Stimulated activated CD4-positive, alpha-beta T cell treated with anti-CD3 and anti-CD28 coated beads, TNF-alpha, amount 100 ng/mL, for 24 hours (primary cell): ENCODE measurements at places on chromosomes 5 and 9.

DNA sequence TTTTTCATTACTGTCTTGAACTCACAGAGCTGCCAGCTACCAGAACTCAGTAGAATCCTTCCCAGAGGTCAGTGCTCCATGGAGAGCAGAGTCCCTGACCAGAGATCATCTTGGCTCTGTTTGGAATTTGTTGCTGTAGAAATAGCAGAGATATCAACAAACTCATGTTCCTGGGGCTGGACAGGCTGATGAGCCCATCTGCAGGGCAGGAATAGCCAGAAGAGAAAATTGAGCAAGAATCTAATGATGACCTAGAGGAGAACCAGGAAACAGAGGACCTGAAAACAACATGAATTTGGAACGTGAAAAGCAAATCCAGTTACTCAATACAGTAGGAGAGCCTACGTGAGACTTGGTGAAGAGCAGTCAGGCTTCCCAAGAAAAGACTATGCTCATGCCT lies 437.8 kb downstream of the PLK2 start:
- no peak for DNase-seq

DNA sequence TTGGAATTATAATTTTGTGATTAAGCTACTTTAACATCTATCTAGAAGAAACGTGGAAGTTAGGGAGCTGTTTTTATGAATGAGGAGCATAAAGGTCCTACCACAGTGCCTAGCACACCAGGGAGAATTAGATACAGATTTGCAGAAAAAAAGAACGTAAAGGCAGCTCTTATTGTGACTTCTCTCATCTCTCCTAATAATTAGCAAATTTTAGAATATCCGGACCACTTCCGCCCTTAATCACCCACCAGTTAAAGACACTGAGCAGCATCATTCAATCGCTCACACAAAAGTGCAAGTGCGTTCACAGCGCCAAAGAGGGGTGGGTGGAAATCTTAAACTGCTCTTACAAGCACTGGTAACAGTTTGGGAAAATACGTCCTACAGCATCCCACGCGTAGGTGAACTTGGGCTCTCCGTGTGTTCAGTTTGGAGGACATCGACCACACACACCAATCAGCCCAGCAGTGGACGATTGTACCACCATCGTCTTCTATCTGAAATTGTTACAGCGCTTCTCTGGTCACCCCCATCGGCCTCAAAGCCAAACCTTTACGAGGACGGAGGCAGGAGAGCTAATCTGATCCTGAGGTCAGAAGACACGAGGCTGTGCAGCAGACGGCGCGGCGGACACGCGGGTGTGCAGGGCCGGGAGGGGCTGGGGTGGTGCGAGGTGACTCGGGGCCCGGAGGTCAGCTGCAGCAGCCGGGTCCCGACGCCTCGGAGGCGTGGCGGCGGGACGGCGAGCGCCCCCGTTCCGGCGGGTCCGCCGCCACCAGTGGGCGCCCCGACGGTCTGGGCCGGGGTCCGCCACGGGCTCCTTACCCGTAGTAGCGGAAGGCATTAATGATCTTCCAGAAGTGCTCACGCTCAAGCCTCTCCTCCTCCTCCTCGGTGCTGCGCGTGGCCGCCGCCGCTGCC lies 646 bp downstream of the CARNMT1 start:
- DNase-seq: peak; percentile 20

GRCh38 chr9:75175395-75175794 lies 87.1 kb downstream of the OSTF1 start:
- no peak for DNase-seq

DNA sequence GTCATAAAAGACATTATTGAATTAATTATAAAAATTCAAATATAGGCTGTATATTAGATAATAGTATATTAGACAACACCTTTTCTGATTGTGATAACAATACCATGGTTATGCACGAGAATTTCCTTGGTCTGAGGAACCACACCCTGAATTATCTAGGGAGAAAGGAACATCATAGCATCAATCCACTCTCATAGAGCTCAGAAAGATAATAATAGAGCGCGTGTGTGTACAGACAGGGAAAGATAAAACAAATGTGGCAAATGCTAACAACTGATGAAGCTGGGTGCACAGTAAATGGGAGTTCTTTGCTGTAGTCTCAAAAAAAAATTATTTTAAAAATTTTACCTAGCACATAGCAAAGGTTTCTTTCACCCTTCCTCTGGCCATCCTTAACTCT lies 143.5 kb downstream of the CDK5RAP2 start:
- DNase-seq: no peak

- DNase-seq: no peak
These were observed 46.1 kb downstream of the ZNF618 start for GRCh38 chr9:113922160-113922559.

DNA sequence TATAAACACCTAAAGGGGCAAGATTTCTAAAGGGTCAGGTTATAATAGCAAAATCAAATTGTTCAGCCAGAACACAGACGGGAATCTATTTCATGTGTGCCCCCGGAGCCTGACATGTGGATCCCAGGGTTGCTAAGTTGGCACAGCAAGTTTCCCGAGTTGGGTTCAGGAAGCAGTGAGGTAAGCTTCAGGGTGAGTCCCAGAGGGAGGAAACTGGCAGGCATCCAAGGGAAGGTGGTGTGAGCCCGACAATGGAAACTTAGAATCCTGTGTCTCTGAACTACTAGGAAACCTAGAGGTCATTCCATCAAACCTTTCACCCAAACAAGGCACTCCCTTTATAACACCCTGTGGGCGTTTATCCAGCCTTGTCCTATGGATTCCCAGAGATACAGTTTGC lies 98.4 kb downstream of the ADRB2 start:
- DNase-seq: no peak

- no peak for DNase-seq
These were observed 57.4 kb downstream of the SERINC5 start for GRCh38 chr5:80198399-80198798.
